CD4-positive, alpha-beta T cell treated with Interleukin-17A for 1 hour (primary cell): ENCODE measurements at places on chromosomes 1 and 21.

GRCh38 chr1:230303822-230304221, 122.3 kb downstream of the PGBD5 start:
- DNase-seq, result no peak

- DNase-seq, result peak; percentile 89
Observed at GRCh38 chr1:2300004-2300771, 72.1 kb downstream of the SKI start.

GRCh38 chr1:107593501-107594209, 371.3 kb downstream of the VAV3 start:
- no peak for DNase-seq

DNA sequence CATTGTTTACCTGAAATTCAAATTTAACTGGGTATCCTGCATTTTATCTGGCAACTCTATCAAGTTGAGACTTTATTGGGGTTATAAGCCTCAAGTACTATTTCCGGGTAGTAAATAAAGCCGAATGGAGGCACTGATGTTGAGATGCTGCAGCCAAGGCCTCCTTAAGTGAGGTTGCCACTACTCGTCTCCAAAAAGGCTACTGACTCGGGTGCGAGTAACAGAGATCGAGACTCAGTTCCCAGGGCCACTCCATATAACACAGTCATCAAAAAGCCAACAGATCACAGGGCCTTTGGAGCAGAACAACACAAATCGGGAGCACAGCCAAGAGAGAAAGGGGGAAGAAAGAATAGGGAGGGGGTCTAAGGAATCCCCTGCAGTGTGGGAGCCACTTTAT, 524 bp downstream of the COPA start:
- peak; percentile 20 for DNase-seq

DNA sequence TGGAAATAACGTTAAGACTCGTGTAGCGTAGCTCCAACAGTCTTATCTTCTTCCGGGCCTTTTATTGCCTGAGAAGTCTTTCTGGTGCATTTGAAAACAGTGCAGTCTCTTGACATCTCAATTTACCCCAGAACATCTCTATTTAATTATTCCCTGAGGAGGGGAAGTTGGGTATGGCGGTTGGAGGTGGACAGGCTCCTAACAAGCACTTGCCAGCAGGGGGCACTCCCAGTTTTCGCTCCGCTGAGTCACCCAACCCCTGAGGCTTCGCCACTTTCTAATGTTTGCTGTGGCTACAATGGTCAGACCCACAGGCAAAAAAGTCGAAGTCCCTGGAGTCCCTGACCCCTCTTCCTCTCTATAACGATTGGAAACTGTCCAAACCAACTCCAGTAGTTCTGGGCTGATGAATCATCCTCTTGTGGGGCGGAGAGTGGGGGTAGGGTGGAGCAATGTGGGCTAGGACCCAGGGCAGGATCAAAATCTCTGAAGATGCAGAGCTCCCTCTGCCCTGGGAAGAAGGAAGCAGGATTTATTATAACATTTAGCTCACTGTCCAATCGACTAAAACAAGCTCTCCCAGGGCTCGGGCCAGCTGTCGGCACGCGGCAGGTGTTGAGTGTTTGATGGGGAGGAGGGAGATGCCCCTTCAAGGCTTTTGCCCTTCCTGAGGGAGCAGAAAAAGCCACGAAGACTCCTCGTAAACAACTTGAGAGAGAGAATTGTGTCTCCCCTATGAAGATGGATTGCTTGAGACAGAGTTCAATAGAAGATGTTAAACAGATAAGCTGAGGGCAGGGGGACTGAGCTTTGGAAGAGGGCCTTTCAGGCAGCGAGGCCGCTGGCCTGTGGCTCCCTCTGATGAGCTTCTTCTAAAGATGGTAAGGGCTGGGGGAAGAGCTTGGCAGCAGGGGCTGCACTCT, 85.7 kb downstream of the BRINP2 start:
- DNase-seq, result no peak

- peak; percentile 12 for DNase-seq
Observed at GRCh38 chr1:168179438-168180147, 831 bp downstream of the TIPRL start.

DNA sequence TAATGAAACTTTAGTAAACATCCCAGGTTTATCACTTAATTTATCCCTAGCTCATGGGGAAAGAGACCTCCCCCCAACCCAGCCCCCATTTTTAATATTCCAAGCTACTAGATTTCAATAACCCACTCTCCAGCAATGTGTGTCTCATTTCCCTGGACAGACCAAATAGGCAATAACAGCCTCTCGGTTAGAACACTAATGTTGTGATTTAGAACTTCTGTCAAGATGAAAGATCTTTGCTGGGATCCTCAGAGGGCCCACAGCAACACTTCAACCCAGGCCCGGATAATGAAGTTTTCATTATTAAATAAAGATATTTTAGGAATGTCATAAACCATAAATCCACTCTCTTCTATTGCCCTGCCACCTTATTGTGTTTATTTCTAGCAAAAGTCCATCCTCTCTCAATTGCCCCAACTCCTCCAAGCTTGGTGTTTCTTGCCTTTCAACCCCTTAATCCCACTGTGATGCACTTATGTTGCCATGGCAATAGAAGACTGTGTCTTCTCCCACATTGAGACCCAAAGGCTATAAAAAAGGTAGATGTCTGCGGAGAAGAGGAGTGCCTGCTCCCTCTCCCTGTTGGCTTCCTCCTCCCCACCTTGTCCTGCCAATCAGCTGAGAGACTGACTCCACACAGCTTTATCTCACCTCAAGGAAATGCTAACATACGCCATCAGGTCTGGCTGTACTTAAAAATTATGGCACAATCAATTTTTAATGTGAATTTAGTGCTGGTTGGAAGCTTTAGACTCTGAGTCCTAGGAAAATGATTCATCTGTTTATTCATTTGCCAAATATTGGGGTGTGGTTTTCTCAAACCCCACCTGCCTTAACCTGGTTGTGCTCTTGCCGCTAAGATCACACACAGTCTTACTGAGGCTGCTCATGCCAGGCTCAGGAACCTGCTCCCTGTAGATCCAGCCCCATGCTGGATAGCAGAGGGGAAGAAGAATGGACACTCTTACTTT, 258.3 kb upstream of the CAMK1G start:
- DNase-seq, result no peak

DNA sequence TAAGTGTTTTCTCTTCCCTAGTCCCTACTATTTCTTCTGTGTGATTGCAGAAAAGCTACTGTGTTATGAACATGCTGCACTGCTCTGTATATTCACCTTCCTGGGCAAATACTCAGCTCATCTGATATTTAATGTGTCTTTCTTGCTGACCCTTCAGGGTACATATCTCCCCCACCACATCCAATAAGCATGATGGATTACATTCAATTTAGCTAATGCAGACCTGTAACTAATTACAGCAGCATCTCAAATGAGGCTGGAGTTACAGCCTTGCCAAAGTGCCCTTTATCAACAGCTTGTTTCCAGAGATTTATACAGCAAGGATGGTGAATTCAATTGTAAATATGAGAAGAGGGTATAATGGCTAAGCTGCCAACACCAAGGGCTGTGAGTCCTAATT, 144.0 kb downstream of the KCNH1 start:
- DNase-seq, result no peak

- DNase-seq, result peak; percentile 26
Observed at GRCh38 chr1:212485913-212486618, 53.3 kb downstream of the NENF start.

- DNase-seq, result no peak
Observed at GRCh38 chr1:63366908-63367214, 566 bp upstream of the ALG6 start.

GRCh38 chr1:9228609-9229008, 6.0 kb upstream of the H6PD start:
- no peak for DNase-seq

- DNase-seq, result no peak
Observed at GRCh38 chr1:8189931-8190483, 127.9 kb upstream of the SLC45A1 start.

DNA sequence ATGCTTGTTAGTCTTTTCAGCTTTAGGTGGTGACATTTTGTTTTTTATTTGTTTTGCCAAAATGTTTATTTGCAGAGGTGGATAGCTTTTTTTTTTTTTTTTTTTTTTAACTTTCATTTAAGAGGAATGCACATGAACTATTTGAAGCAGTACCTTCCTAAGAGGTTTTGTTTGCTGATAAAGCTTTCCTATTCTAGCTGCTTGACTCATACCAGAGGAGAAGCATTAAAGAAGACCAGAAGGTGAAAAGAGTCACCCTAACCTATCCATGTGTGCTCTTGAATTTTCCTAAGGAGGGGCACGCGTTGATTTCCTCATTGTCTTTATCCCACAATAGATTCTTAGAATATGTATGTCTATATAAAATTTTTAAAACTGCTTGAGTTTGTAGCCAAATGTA, 57.7 kb downstream of the PRDM2 start:
- DNase-seq, result no peak

DNA sequence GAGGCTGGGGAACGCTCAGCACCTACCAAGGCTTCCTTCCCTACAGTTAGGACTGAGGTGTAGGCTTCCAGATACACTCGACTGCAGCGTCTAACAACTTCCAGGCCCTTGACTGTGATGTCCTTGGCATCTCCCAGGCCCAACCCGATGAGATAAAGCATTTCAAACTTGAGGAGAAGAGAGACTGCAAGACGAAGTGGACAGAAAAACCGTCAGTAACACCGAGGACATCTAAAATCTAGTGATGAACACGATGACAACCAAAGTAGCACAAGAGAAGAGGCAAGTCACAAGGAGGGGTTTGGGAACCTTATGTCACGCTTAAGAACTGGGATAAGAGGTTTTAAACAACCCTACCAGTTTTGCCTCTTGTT, 314 bp downstream of the DPH5 start:
- no peak for DNase-seq

GRCh38 chr1:153770797-153771196, 4.4 kb upstream of the SLC27A3 start:
- no peak for DNase-seq

- no peak for DNase-seq
Observed at GRCh38 chr21:44433791-44434567, 21.3 kb upstream of the LRRC3 start.

GRCh38 chr21:46146856-46147255, 8.5 kb downstream of the FTCD start:
- DNase-seq, result no peak

DNA sequence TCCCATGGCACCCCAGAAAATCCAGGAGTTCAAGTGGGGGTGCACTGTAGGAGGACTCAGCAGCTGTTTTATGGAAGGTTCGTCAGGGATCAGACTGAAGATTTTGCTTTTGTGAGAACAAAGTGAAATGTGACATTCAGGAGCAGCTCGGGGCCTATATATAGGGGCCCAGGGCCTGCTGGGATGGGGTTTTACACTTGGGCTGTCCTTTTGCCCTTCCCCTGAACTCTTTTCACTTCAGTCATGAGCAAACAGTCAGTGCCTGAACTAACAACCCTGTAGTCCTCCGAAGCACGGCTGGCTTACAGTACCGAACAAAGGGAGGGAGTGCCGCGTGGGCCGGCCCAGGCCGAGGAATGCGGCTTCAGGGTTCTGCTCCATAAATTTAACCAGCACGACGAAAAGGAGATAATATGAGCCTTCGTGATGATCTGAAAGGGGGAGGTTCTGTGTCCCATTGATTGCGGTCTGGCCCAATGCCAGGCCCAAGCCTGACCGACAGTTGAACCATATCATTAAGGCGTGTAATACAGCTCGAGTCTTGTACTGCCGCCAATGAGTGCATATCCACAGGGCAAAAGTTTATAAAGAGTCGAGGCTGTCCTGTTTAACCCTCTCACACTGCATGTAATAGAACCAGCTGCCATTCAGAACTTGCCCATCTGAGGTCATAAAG, 139.9 kb downstream of the DHRS3 start:
- DNase-seq, result no peak
